A172 (cell line): ENCODE measurements at places on chromosomes 4 and X. TPM values are rescaled to one million over a fixed set of nuclear protein-coding genes. Genes with fewer than 3 reads are reported as not detected.

The PRSS12 gene
- 1.5 and 3.0 TPM in 2 replicates for total RNA-seq

DNA sequence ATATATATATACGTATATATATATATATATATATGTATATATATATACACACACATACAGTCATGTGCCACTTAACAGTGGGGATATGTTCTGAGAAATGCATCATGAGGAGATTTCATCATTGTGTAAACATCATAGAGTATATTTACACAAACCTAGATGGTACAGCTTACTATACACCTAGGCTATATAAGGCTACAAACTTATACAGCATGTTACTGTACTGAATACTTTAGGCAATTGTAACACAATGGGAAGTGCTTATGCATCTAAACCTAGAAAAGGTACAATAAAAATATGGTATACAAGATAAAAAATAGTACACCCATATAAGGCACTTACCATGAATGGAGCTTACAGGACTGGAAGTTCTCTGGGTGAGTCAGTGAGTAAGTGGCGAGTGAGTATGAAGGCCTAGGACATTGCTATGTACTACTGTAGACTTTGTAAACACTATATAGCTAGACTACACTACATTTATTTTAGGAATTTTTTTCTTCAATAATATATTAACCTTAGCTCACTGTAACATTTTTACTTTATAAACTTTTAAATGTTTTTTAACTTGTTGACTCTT is 13.2 kb upstream of the CCSER1 start:
- DNase-seq: no peak

GRCh38 chr4:184906480-184907097 is 80.8 kb upstream of the ACSL1 start:
- DNase-seq: no peak

DNA sequence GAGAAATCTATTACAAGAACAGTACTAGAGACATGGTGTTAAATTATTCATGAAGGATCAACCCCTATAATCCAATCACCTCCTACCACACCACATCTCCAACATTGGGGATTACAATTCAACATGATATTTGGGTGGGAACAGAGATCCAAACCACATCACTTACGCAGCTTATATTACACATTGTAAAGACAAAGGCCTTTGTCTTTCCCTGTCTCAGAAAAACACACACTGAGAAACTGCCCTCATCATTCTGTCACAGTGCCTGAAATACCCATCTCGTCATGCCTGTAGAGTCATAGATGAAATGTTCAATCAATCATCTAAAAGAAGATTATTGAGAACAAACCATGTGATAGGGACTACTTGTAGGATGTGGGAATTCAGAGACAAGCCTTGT is 558.8 kb upstream of the GRIA3 start:
- no peak for DNase-seq

The ATRX gene
- total RNA-seq: 49.1 and 96.9 TPM in 2 replicates

- DNase-seq: no peak
Measured at GRCh38 chrX:42846741-42847140, 68.8 kb upstream of the PPP1R2C start.

DNA sequence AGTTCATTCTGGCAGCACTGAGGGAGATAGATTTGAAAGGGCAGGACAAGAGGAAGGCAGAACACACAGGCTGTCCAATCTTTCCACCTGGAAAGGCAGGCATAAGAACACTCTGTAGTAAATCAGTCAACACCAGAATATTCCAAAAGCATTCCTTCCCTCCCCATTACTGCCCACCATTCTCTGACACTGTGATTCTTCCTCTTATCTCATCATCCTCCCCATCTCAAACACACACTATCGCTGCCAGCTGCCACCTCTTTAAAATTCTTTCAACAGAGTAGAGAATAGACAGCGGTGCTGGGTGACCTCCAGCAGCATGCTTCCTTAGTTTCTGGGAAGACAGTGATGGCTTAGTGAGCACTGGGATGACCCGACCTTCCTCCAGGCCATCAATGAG is 53.7 kb upstream of the MYOZ2 start:
- DNase-seq: no peak

DNA sequence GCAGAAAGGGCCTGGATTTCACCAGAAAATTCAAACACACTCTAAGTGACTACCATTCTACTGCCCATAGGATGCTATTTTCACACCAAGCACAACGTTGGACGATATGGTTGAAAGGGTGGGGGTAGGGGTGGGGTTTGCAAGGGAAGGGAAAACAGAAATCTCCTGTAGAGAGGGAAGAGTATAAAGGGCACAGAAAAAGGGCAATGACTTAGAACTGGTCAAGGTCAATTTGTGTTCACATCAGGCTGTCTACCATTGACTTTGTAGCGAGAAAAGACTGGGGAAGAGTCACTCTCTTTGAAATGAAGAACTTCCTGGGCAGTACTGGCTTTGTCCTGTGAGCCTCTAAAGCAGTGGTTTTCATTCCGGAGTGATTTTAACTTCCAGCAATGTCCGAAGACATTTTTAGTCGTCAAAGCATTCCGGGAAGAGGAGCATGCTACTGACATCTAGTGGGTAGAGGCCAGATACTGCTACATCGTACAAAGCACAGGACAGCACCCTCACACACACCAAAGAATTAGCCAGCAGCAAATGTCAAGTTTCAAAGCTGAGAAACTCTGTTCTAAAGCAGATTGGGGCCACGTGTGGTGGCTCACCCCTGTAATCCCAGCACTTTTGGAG is 48.4 kb upstream of the SLC7A3 start:
- DNase-seq: peak; percentile 11

GRCh38 chr4:57109847-57110639 is at the start of gene IGFBP7:
TSS of gene IGFBP7 (minus strand) at chr4:57110385. CDS start at chr4:57110351, 34 bp downstream.
- DNase-seq: no peak

The DCAF8L1 gene
- not detected in 2 replicates for total RNA-seq

The ABCG2 gene
- total RNA-seq: 0.96 and 2.1 TPM in 2 replicates
